ENCODE measurements at places on chromosomes 1 and 21.

DNA sequence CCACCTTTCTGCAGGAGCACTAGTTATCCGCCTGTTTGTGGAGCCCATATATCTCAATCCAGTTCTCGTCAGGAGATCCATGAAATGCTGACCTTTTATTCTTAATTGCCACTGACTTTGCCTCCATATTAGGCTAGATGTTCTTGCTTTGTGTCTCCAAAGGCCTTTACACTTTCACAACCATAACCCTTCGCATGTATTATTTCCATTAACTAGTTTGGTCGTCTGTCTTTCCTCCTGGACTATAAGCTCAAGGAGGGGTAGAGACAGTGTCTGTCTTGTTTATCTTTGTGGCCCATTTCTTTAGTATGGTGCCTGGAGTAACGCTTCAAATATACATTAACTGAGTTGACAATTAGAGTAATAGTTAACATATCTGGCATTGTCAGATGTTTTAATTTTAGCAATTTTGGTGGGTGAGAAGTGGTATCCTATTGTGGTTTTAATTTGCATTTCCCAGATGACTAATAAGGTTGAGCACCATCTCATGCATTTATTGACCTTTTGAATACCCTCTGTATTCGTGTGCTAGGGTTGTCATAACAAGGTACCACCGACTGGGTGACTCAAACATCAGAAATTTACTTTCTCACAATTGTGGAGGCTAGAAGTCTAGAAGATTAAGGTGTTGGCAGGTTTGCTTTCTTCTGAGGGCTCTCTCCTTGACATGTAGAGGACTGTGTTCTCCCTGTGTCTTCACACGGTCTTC is 21.7 kb upstream of the IL12RB2 start:
- no peak for DNase-seq

DNA sequence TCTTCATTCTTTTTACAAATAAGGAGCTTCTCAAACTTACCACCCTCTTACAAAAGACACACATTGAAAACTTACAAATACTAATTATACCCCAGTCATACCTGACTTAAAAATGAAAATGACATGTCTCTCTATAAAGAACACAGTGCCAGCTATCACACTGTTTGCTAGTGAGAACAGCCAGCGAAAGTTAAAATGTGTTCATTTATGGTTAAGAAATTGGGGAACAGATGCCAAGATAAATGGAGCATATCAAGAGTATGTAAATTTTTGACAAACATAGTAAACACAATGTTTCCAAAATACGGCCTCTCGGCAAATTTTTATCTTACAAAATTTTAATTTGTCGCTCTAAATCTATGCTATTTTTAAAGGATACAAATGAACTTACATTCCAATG is 1422.9 kb downstream of the KCNT2 start:
- DNase-seq, result no peak

DNA sequence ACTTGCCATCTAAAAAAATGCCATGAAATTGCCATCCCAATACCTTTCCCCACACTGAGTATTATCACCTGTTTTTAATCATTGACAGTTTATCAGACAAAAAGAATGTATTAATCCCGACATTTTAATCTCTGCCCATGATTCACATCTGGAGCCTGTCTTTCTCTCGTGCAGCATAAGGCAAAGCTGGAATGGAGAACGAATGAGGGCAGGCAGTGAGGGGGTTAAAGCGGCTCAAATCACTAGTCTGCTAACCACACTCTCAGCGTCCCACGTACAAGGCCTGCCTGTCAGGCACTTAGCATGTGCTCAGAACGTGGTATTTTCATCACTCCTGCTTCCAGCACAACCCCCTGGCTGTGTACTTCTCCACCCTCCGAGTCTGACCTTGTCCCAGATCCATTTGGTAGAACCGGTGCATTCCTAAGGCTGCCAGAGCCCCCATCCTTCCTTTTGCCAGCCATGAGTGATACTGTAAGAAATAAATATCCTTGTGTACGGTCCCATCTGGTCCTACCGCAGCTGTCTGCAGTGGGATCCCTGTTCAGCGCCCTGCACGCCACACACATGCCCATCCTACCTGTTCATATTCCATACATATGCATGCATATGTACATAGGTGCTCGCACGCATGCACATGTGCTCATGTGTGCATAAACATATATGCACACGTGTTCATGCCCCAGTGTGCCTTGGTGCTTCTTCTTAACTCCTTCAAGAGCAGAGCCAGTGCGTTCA is 34.6 kb upstream of the FHAD1 start:
- no peak for DNase-seq

DNA sequence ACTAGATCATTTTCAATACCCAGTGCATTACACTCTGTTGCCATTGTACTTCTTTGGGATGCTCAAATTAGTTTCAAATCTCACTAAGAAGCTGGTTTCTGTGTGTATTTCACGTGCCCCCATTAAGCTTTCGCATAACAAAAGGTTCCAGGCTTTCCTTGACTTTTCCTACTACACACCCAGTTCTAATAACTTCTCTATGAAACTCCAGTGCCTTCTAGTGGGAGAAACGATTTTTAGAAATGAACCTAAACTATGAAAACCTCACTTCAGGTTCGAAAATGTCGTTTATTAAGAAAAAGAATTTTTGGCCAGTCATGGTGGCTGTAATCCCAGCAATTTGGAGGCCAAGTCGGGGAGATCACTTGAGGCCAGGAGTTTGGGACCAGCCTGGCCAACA is 2.8 kb downstream of the CFHR4 start:
- DNase-seq, result no peak

GRCh38 chr1:51570063-51570710 is 46.7 kb upstream of the OSBPL9 start:
- no peak for DNase-seq

DNA sequence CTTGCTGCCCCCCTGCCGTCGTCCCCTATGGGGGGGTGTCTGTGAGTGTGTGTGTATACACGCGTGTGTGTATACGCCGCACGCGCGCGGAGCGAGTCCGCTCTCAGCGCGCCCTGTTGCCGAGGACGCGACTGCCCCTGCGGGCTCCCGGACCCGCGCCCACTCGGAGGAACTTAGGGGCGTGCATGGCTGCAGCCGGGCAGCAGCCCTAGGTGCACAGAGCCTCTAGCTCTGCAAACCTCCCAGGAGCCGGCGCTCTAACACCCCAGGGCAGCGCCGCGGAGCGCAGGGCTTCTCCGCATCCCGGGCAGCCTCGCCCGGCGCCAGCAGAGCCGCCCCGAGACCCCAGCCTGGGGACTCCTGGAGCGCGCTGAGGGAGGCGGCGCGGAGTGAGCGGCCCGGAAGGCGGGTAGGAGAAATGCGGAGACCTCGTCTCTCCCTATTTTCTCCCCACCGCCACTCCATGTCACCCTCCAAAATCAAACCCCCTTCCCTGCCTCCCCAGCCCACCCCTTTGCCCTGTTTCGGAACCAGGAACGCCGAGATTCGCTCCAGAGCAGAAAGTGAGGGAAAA is 574 bp downstream of the ITPKB start:
- DNase-seq, result no peak

DNA sequence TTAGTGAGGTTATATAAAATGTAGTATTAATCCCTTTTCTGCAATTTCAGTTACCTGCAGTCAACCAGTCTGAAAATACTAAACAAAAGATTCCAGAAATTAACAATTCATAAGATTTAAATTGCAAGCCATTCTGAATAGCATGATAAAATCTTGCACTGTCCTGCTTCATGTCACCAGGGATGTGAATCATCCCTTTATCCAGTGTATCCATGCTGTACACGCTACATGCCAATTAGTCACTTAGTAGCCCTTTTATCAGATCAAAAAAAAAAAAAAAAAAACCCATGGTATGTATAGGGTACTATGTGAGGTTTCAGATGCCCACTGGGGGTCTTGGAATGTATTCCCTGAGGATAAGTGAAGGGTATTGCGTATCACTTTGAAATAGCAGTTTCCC is 191.3 kb upstream of the HP1BP3 start:
- no peak for DNase-seq

GRCh38 chr1:7558041-7558461 is 213.0 kb upstream of the VAMP3 start:
- DNase-seq, result no peak

GRCh38 chr1:8873506-8874229 is 4.8 kb downstream of the ENO1 start:
- DNase-seq, result no peak

GRCh38 chr1:226948996-226949395 is 8.9 kb downstream of the COQ8A start:
- no peak for DNase-seq

- DNase-seq, result no peak
These were observed 56.3 kb downstream of the MORN1 start for GRCh38 chr1:2334883-2335534.

- DNase-seq, result no peak
These were observed 1.0 kb upstream of the DCAF6 start for GRCh38 chr1:167935216-167936067.

DNA sequence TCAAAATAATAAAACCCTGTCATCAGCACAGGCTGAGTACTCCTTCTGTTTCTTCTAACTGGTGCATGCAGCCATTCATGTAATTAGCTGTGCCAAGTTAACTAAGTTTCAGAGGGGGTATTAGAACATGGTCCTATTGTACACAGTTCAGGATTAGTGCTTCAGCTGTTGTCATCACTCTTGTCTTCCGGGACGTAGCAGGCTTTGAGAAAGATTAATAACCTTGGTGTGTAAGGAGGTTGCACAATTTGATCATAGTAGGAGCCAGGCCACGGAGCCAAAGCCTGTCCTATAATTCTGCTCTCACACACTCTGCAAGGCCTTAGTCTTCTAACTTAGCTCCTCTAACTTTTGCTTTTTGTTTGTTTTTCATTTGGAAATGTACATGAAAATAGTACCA is 44.7 kb downstream of the PTGFRN start:
- DNase-seq, result no peak

- DNase-seq, result no peak
These were observed 27.1 kb downstream of the RIMS3 start for GRCh38 chr1:40638097-40639036.

DNA sequence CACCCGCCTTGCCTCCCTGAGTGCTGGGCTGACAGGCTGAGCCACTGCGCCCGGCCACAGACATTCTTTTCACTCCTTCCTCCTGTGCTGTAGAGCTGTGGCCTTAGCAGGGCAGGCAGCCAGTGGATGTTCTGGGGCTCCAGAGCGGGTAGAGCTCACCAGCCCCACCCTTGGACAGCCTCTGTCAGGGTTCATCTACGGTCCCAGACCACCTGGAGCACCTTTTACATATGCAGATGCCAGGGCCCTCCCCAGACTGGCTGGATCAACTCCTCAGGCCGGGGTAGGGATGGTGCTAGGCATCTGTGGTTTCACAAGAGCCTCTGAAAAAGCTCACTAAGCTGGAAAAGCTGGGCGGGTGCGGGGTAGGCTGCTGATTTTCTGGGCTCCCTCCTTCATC is 4.6 kb downstream of the ATP13A2 start:
- no peak for DNase-seq

GRCh38 chr1:44630116-44630515 is 44.2 kb downstream of the TMEM53 start:
- no peak for DNase-seq

DNA sequence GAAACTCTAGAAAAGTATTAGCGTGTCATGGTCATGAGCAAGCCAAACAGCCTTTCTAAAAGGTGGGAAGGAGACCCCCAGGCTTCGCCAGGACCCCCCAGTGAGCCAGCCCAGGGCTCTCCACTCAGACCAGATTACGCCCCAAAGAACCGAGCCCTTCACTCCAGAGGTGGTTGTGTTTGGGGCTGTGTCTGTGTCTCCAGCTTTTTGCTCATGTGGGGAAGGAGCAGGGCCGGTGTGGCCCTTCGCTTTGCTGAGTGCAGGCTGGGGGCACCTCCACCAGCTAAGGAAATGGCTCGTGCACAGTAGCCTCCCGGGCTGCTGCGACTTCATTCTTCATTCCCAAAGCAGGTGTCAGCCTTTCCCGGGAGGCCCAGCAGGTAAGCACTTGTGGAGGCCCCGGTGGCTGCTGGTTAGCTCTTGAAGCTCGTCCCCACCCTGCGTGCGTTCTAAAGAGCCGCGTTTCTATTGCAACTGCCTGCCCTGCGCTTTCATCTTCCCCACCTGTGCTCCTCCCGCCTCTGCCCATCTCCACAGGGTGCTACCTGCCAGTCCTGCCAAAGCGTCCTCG is 531 bp downstream of the TSPEAR start:
- no peak for DNase-seq

Measured in NCI-H524 treated with DMSO at 0.1 percent for 48 hours (cell line).